Effector memory CD4-positive, alpha-beta T cell (primary cell): ENCODE measurements at places on chromosomes 2 and 18.

DNA sequence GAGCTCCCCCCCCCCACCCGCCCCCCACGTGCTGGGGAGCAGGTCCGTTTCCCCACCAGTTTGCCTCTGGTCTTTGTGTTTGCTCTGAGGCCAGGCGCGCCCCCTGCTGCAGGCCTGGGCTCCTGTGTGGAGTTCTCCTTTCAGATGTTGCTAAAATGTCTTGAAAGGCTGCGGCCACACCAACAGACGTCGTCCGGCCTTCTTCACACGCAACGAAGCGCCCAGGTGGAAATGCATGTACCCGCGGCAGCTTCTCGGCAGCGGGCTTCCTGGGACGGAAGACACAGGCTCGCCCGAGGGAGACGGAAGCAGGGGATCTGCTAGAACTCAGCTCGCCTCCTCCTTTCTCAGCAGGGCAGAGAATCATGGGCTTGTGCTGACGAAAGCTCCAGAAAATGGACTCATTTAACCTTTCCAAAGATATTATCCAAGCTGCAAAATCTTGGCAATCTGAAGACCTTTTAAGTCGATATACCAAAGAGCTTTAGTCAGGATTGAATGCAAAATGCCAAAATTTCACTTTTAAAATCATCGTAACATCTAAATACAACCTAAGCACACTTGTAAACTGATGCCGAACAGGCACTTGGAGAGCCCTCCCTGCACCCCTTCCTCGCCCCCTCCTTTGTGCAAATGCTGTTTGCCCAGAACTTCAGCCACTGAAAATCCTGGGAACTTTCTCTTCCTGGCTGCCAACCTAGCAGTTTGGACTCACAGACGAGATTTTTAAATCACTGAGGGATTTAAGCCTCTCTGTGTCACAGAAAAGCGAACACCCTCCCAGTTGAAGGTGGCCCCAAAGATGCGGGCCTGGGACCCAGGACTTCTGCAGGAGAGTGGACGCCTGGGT lies 125.5 kb upstream of the ZNF516 start:
- H3K4me3 ChIP-seq = no peak overlapping the region
- DNase-seq = no peak
- H3K27me3 ChIP-seq = peaks cover 6% of the 10 kb centered on the region

- no peaks in the 10 kb centered on the region for H3K27me3 ChIP-seq
- no peak overlapping the region for H3K4me3 ChIP-seq
- H3K27ac ChIP-seq = no peak overlapping the region
- no peaks in the 10 kb centered on the region for H3K4me1 ChIP-seq
- H3K36me3 ChIP-seq = no peaks in the 10 kb centered on the region
Observed at GRCh38 chr2:146321175-146321574, 1523.7 kb upstream of the ACVR2A start.

- H3K27ac ChIP-seq = no peak overlapping the region
- no peaks in the 10 kb centered on the region for H3K36me3 ChIP-seq
- no peak overlapping the region for H3K4me3 ChIP-seq
- H3K4me1 ChIP-seq = no peaks in the 10 kb centered on the region
- H3K27me3 ChIP-seq = no peaks in the 10 kb centered on the region
Observed at GRCh38 chr2:26623541-26624495, 17.3 kb downstream of the CIB4 start.

DNA sequence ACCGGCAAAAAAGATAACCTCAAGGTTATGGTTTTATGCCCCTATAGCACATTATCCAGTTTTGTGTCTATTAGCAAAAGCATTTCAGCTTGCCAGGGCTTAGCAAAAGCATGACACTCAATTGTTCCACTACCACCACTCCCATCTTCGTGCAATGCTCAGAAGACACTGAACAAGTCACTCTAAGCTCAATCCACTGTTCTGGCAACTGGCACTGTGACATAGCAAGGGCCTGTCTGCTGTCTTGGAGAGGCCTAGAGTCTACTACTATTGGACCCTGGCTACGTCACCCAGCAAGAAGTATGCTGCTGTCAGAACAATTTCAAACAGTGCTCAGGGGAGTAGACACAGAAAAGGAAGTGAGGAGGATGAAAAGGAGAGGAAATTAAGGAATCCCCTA lies 103.5 kb upstream of the PPP1CB start:
- no peaks in the 10 kb centered on the region for H3K4me1 ChIP-seq
- H3K36me3 ChIP-seq = no peaks in the 10 kb centered on the region
- H3K27me3 ChIP-seq = no peaks in the 10 kb centered on the region
- no peak overlapping the region for H3K4me3 ChIP-seq
- H3K27ac ChIP-seq = no peak overlapping the region
